IPS DF 6.9 (cell line): ENCODE measurements at places on chromosomes 12 and 14.

GRCh38 chr14:98900236-98900635, 371.8 kb downstream of the BCL11B start:
- DNase-seq: no peak

DNA sequence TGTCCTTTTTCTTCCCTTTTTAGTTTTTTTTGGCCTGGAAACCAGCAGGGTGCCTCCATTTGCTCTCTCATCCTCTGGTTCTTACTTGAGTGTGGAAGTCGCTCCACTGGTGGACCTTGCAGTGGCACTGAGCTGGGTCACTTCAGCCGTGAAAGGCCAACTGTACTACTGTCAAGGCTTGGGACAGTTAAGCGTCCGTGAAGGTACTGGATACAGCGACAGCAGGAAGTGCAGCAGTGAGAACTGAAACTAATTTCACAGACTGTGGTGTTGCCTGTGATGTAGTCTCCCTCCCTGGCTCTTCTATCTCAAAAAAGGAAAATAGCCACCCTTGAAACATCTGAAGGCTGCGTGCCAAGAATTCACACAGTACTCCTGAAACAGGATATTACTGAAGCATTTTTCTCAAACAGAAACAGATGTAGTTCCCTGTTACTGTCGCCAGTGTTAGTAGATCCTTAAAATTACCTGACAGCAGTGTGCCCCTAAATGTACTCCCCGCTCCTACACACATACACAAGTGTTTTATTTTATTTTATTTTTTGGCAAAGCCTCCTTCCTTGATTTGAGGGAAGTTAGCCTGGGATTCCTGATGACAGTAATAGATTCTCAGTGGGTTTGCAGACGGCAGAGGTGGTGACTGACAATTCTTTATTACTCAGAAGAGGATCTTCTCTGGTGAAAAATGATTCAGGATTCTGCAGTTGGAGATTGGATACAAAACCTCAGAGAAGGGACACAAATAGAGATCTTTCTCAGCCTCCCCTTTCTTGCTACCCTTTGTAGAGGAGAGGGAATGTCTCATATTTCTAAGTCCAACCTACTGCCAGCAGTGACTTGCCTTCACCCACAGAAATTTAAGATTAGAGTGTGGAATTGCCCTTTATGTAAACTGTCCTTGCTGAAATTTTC, 4.4 kb downstream of the SUSD6 start:
- no peak for DNase-seq

DNA sequence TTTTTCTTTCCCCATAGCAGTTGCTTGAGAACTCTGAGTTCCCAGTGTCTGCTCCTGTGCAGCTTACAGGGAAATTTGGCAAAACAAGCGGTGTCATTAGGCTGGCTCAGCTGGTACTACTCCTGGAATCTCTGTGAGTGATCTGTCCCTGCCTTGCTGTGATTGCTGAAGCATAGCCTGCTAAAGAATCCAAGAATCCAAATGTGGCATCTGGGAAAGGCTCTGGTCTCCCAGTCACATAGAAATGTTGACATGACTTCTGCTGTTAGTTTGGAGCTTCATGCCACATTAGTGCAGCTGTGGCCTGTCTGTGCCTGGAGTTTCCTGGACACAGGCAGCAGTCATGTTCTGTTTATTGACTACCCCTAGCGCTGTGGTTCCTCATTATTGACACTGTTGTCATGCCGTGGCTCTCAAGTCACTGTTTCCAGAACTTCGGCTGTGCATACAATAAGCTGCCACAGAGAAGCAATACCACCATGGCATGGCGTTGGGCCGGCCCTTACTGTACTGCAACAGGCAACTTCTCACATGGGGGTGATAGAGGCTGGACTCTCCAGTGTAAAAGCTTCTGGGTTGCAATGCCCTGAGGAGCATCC, 166.8 kb downstream of the MYRFL start:
- DNase-seq: no peak

- DNase-seq: no peak
Measured at GRCh38 chr14:88296351-88296750, 26.7 kb downstream of the KCNK10 start.

- no peak for DNase-seq
Measured at GRCh38 chr14:60599727-60600126, 49.5 kb downstream of the SIX1 start.

DNA sequence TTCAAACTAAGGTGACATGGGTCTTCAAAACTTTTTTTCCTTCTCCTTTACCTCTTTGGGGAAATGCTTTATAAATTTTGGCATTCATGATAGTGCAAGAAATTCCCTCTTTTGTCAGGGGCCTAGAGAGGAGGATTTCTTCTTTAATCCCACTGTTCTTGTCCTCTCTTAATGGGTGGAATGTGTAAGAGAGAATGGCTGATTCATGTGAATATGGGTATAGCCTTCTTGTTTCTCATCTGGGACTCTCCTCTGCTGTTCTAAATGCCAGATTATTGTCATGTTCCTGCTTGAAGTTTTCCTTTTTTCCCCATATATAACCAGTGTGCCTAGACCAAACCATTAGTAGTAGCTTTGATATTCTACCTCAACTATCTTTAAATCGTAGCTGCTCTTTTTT, 46.7 kb downstream of the SLC38A4 start:
- DNase-seq: no peak

GRCh38 chr12:26119391-26119989, 5.3 kb downstream of the BHLHE41 start:
- no peak for DNase-seq

DNA sequence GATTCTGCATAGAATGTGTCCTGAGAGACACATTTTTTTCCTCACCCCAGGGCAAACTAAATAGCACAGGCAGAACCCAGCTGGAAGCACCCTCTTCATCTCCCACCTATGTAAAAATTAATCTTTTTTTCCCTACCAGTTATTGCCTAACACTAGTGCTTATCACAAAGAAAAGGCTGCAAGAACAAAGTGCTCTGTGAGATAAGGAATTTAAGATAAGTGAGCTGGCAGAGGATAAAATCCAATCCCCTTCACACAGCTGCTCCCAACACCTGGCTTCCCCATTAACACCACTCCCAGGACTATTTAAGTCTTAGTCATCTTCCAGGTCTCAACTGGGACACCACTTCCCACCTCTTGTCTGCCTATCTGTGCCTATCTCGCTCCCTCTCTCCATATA, 75.2 kb downstream of the TTC9 start:
- no peak for DNase-seq

GRCh38 chr12:118274066-118274465, 98.6 kb downstream of the TAOK3 start:
- no peak for DNase-seq

GRCh38 chr14:104935026-104935650, 10.5 kb downstream of the PLD4 start:
- no peak for DNase-seq

DNA sequence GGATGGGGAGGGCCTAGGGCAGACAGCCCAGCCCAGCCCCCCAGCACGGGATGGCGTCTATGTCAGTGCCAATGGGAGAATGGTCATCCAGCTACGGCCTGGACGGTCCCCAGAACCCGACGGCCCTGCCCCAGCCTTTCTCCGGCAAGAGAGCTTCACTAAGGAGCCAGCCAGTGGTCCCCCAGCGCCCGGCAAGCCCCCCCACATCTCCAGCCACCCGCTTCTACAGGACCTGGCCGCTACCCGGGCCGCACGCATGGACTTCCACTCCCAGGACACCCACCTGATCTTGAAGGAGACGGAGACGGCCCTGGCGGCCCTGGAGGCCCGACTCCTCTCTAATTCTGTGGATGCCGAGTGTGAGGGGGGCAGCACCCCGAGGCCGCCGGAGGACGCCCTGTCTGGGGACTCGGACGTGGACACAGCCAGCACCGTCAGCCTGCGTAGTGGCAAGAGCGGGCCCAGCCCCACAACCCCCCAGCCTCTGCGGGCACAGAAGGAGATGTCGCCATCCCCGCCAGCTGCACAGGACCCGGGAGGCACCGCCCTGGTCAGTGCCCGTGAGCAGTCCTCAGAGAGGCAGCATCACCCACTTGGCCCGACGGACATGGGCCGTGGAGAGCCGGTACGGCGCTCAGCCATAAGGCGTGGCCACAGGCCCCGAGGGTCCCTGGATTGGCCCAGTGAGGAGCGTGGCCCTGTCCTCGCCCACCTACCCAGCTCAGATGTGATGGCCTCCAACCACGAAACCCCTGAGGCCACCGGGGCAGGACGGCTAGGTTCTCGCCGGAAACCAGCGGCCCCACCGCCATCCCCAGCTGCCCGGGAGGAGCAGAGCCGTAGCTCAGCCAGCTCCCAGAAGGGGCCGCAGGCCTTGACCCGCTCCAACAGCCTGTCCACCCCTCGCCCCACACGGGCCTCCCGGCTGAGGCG, 21.9 kb downstream of the CEP170B start:
- no peak for DNase-seq

GRCh38 chr14:98161356-98161755, 1110.6 kb downstream of the BCL11B start:
- DNase-seq: no peak

DNA sequence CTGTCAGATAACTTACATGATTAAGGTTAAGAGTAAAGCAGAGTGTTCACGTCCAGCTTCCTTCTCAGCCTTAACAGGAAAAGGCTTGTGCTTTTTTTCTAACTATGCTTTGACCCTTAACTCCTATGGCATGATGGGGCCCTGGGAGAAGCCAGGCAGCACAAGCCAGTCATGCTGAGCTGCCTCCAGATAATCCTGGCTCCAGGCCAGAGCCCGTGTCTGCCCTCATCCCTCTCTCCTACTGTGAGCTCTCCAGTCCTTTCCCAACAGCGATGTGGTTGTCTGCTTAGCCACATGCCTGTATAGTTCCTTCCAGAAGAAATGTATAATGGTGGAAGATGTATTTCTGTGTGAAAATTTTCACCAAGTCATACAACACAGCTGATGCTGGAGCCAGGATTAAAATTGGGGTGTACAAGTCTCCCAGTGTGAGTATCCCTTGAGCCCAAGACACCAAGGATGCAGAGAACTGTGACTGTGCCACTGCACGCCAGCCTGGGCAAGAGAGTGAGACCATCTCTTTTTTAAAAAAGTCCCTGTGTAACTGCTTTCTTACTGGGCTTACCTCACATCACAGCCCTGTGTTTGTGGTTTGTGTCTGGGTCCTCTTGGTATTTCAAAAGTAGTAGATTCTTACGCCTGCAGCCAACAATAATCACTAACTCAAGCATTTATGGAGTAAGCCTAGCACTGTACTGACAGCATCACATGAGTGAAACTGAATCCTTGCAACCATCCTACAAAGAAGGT, 7.9 kb upstream of the ITFG2 start:
- no peak for DNase-seq

- DNase-seq: no peak
Measured at GRCh38 chr12:97142737-97143410, 235.8 kb downstream of the NEDD1 start.

- no peak for DNase-seq
Measured at GRCh38 chr12:6374028-6374785, 1.2 kb downstream of the SCNN1A start.

DNA sequence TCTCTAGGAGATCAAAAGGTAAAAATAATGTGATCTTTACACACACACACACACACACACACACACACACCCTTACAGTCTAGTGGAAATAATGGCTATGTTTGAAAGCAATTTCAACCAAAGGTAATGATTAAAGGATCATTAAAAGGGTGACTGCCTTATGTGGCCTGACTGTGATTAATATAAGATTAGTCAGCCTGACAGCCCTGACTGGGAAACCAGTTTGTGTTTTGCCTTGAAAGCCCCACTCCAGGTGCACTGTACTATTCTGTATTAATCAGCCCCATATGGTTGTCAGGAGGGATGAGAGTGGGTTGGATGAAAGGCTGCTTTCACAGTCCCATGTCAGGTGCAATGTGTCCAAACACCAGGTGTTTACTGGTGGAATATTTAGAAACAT, 10.5 kb downstream of the RASSF9 start:
- no peak for DNase-seq

DNA sequence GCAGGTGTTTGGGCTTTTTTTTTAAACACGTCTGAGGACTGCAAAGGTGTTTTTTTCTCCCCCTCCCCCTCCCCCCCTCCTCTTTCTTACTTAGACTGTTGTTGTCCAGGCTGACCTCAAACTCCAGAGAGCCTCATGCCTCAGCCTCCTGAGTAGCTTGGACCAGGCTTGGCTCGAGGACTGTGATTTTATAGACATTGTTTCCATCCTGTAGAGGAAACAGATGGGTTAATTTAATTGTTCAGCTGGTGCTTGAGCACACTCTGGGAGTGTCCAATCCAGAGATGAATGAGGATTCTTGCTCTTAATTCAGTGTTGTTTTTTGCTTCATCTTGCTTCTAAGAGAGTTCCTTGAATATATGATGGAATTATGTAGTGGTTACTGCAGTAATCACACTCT, 42.1 kb downstream of the RASSF3 start:
- no peak for DNase-seq

DNA sequence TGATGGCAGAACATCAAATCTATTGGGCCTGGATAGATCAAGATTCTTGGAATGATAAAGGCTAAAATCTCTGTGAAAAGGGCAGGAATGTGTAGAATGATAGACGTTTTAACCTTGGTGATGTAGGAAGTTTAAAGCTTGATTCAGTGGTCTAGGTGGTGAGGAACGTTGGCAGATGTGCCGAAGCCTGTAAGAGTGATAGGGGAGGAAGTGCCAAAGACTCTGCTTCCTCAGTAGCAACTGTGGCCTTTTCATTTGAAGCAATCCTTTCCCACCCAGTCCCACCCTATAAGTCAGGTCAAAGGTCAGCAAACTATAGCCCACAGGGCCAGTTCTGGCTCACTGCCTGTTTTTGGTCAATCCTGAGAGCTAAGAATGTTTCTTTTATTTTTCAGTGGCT, 62.2 kb downstream of the MBIP start:
- DNase-seq: no peak

GRCh38 chr12:11765817-11766794, 116.6 kb downstream of the ETV6 start:
- DNase-seq: no peak

GRCh38 chr12:128339126-128339520, 72.2 kb downstream of the TMEM132C start:
- DNase-seq: no peak

DNA sequence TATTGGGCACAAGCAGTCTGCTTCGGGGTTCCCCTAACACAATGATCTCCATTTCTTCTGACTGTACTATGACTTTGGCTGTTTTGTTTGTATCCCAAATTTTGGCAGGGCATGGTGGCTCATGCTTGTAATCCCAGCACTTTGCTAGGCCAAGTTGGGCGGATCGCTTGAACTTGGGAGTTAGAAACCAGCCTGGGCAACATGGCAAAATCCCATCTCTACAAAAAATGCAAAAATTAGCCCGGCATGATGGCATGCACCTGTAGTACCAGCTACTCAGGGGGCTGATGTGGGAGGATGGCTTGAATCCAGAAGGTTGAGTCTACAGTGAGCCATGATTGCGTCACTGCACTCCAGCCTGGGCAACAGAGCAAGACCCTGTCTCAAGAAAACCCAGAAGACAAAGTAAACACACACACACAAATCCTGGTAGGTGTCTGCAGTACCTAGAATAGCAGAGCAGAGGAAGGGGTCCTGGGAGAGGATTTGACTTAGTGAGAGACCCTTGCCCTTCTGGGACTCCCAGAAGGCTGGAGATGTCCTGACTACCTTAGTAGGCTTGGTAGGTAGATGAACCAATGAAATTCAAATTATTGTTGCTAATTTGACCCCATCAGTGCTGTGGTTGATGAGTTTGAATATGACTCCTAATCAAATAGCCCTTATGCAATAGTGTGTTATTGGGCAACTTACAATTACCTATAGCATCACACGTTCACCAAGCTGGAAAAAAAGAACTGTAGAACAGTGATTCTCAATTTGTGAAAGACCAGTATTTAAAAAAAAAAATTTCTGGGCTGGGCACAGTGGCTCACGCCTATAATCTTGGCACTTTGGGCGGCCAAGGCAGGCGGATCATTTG, 6.8 kb upstream of the AEBP2 start:
- no peak for DNase-seq
